ENCODE measurements at places on chromosomes 2 and 18.
A peak's percentile ranks its signal among the peaks of the same experiment; 100 is the strongest.

- no peak overlapping the region for H3K27ac ChIP-seq
- no peaks in the 10 kb centered on the region for H3K4me1 ChIP-seq
- no peak for DNase-seq
- H3K36me3 ChIP-seq: peaks cover 33% of the 10 kb centered on the region
These were observed 49.0 kb downstream of the KYNU start for GRCh38 chr2:142926445-142926844.

- no peaks in the 10 kb centered on the region for H3K4me1 ChIP-seq
- H3K36me3 ChIP-seq: no peaks in the 10 kb centered on the region
- H3K27me3 ChIP-seq: peaks cover 5% of the 10 kb centered on the region
- H3K4me3 ChIP-seq: no peak overlapping the region
These were observed 118.0 kb downstream of the PLB1 start for GRCh38 chr2:28613633-28614501.

DNA sequence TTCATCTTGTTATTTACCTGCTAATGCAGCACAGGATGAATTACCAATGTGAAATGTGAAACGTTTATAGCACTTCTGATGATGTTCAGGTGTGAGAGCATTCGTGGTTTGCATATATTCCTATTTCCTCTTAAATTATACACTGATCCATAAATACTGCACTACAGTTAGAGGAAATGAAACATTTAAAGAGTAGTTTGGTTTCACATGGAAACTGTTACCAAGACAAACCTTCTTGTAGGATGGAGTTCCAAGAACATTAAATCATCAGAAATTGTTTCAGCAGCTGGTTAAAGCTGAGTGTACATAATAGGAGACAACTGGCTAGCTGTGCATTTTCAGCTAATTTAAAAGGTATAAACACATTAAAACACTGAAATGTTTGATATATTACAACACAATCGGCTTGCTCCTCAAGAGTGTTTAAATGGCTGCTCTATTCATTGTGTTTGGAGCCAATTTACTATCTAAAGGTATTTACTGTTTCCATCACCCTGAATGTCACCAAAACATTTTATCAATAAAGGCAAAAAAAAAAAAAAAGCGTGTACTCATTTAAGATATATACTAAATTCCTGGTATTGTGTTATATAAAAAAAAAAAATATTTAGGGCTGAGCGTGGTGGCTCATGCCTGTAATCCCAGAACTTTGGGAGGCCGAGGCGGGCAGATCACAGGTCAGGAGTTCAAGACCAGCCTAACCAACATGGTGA, 100.6 kb downstream of the DYM start:
- peaks cover 34% of the 10 kb centered on the region for H3K4me1 ChIP-seq
- no peaks in the 10 kb centered on the region for H3K27me3 ChIP-seq
- peak overlapping the region; percentile 54 for H3K4me3 ChIP-seq
- DNase-seq: no peak

DNA sequence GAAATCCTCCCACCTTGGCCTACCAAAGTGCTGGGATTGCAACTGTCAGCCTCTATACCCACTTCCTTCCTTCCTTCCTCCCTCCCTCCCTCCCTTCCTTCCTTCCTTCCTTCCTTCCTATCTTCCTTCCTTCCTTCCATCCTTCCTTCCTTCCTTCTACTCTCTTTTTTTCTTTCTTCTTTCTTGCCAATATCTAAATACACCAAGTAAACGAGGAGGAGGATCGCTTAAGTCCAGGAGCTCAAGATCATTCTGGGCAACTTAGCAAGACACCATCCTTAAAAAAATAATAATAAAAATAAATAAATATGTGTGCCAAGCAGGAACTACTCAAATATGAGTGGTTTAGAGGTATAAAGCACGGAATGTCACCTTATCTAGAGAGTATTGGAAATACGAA, 249.4 kb upstream of the TRIB2 start:
- peaks cover 5% of the 10 kb centered on the region for H3K36me3 ChIP-seq
- no peak for DNase-seq
- H3K4me1 ChIP-seq: peaks cover 6% of the 10 kb centered on the region
- H3K4me3 ChIP-seq: no peak overlapping the region
- H3K27ac ChIP-seq: no peak overlapping the region

- H3K27ac ChIP-seq: no peak overlapping the region
- H3K4me1 ChIP-seq: no peaks in the 10 kb centered on the region
- no peak for DNase-seq
- H3K4me3 ChIP-seq: no peak overlapping the region
- no peaks in the 10 kb centered on the region for H3K36me3 ChIP-seq
These were observed 1934.7 kb upstream of the CELF4 start for GRCh38 chr18:39500306-39500705.

- H3K4me1 ChIP-seq: peaks cover 7% of the 10 kb centered on the region
- H3K27me3 ChIP-seq: no peaks in the 10 kb centered on the region
- H3K4me3 ChIP-seq: no peak overlapping the region
- DNase-seq: no peak
- no peak overlapping the region for H3K27ac ChIP-seq
These were observed 40.2 kb downstream of the MRPL33 start for GRCh38 chr2:27811768-27812167.

- DNase-seq: no peak
- H3K27me3 ChIP-seq: no peaks in the 10 kb centered on the region
- H3K4me3 ChIP-seq: no peak overlapping the region
- no peaks in the 10 kb centered on the region for H3K4me1 ChIP-seq
These were observed 682.7 kb upstream of the FANCL start for GRCh38 chr2:58923869-58924268.

GRCh38 chr2:43774617-43775016, 778 bp downstream of the DYNC2LI1 start:
- DNase-seq: no peak
- H3K36me3 ChIP-seq: no peaks in the 10 kb centered on the region
- peak overlapping the region; percentile 98 for H3K4me3 ChIP-seq
- no peak overlapping the region for H3K27ac ChIP-seq
- H3K27me3 ChIP-seq: peaks cover 7% of the 10 kb centered on the region

- no peaks in the 10 kb centered on the region for H3K27me3 ChIP-seq
- peaks cover 18% of the 10 kb centered on the region for H3K4me1 ChIP-seq
- no peak overlapping the region for H3K4me3 ChIP-seq
- H3K27ac ChIP-seq: peak overlapping the region; percentile 47
These were observed 14.4 kb downstream of the HYCC2 start for GRCh38 chr2:201057087-201057521.

DNA sequence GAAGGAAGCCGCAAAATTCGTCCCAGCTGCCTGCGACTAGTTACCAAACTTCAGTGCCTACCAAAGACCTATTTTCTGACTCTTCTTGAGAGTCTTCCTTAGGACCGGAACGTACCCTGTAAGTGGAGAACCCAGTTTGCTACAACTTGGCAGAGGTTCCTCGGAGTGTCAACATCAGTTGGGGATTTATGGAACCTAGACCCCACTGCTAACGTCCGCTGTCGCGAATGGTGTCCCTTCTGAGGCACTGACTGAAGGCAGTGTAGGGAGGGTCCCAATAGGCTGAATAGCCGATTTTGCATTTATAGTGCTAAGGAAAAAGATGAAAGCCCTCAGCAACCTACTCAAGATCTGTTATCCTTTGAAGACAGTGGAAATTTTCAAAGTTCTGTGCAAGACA, 568 bp upstream of the STK17B start:
- peak overlapping the region; percentile 81 for H3K4me3 ChIP-seq
- H3K36me3 ChIP-seq: peaks cover 35% of the 10 kb centered on the region
- no peak for DNase-seq
- peaks cover 36% of the 10 kb centered on the region for H3K4me1 ChIP-seq
- H3K27ac ChIP-seq: peak overlapping the region; percentile 81

DNA sequence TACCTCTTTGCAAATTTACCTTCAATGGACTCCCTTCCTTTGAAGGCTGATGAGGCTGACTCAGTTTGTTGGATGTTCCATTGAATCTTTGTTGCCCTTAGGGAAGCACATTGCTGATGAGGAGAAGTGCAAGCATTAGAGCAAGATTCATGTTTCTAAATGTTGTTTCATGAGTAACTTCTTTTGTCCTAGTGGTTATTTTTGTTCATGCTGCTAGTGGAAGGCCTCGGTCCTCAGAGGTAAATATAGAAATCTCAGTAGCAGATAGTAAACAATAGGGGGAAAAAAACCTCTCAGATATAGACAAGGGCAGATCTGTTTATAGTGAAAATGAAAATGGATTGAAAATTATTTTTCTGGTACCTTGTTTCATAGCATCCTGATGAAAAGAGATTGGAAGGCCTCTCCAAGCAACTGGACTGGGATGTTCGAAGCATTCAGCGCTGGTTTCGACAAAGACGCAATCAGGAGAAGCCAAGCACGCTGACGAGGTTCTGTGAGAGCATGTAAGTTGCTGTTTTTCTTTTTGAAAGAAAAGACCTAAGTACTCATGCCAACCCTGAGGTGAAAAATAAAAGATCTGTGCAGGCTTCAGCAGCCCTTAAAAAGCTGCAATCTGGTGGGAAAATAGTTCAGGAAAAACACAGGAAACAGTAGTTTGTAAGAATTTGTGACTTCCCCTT, 104.9 kb downstream of the CERS6 start:
- peaks cover 51% of the 10 kb centered on the region for H3K36me3 ChIP-seq
- no peaks in the 10 kb centered on the region for H3K27me3 ChIP-seq

Measured in stimulated activated naive B cell treated with anti-CD40 and anti-IgM and Interleukin-4, amounts not matched to agents 10 μg/mL and 1 μg/mL and 100 μg/mL, for 72 hours (primary cell).